CD4-positive, alpha-beta T cell (primary cell): ENCODE measurements at places on chromosomes 5 and 9. TPM values are rescaled to one million over a fixed set of nuclear protein-coding genes. Genes with fewer than 3 reads are reported as not detected.

Gene STPG3
- not detected for total RNA-seq

Gene TLX3
- total RNA-seq, result not detected

Gene GPR107
- 19.2 TPM for total RNA-seq

Gene PCDHGB3
- 0.28 TPM for total RNA-seq

Gene SLC6A7
- not detected for total RNA-seq

Gene DMRT2
- total RNA-seq, result not detected

Gene PAEP
- total RNA-seq, result not detected

Gene FAM221B
- total RNA-seq, result not detected

Gene SLC25A2
- total RNA-seq, result not detected

Gene PPP2CA
- total RNA-seq, result 188 TPM

Gene MAMDC2
- total RNA-seq, result 0.08 TPM

Gene EPB41L4A
- total RNA-seq, result 0.08 TPM
